ENCODE measurements at places on chromosomes 3 and 15.

GRCh38 chr3:134802428-134803050 is 7.5 kb downstream of the EPHB1 start:
- DNase-seq, result no peak

GRCh38 chr3:184472723-184473428 is 88.7 kb upstream of the EPHB3 start:
- no peak for DNase-seq

DNA sequence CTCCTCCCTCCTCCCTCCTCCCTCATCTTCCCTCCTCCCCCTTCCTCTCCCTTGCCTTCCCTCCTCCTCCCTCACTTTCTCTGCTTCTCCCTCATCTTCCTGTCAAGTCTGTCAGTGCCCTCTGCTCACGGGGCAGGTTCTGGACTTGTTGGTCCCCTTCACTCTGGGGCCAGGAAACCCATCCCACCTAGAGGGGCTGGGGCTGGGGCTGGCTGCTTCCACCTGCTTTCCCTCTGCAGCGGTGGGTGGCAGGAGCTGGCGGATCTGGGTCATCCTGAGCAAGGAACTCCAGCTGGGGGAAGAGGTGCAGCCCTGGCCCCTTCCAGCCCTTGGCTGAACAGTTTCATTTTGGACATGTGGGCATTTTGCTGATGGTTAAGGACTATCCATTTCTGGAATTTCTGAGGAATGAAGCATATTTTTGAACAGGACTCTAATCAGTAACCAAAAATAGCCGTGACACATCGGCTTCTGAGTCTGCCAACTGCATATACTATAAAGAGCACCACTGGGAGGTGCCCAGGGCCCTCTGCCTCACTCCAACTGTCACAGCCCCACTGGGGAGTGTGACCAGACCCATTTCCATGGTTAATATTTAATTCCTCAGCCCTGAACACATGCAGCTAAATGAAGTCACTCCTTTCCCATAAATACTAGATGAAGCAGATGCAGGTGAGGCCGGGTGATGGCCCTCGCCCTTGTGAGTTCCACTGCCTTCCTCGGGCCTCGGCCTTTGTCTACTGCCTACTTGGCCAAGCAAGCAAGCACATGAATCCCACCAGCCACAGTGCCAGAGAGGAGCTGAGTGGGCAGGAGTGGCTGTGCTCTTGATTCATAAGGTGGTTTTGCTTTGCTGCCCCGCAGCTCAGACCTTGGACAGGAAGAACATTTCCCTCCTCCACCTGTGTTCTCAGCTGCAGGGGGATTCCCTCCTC is 39.8 kb downstream of the CHDH start:
- peak; percentile 88 for DNase-seq

DNA sequence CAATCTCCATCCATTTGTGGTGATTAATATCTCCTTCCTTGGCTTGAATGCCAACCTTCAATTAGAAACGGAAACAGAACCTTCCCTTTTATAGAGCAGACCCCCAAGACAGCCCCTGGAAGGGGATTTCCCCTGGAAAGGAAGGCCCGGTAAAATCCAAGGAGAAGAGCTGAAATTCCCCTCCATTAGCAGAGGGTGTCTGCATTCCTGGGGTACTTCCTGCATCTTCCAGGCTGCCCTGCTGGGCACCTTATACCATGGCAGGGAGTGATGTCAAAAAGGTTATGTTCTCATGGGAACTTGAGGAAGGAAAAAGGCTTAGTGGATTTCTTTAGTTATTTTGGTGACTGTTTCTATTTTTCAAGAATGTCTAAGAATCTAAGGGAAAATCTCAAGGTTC is 116.7 kb upstream of the NEO1 start:
- DNase-seq, result no peak

DNA sequence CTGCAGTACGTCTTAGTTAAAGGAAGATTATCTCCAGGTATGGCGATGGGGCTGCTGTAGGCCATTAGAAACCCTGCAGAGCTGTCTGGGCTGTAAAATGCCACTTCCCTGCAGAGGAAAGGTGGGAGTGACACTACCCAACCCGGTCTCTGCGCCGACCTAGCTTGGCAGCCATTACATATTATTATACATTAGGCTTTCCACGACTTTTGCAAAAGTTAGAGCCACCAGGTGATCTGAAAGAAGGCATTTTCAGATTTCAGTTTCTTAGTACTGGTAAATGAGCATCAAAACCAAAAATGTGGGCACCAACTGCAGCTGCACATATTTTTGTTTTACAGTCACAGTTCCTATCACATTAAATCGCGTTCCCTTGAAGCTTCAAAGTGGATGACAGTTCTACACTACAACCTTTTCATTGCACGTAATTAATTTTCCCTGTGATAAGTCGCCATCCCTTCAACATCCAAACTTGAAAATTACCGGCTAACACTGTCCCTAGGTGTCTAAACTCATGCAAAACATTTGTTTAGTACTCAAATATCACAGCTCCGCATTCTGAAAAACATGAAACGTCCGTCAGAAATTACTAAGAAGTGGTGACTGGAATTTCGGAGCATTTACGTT is 81.4 kb upstream of the CHD2 start:
- no peak for DNase-seq

DNA sequence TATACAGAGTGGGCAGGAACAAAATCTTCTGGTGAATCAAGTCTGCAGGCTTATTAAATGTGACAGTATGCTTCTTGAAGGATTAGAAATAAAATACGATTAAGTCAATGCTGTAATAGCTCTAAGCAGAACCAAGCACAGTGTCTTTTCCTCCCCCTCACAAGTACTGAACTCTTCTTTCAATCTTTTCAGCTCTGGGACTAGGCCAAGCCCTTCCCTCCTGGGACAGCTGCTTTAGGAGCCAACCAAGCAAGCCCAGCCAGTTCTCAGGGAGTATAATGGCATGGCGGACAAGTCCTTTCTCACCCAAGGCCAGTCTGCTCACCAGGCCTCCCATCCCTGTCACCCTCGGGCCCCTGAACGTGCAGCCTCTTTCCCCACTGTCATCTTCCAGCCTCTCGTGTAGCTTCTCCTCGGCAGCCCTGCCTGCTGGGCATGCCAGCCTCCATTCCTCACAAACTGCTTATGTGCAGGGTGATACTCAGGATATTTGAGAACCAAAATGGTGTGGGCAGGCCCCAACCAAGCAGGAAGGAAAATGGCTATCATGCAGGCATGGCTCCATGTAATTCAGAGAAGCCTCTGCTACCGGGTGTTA is 8.4 kb upstream of the PPP1R2 start:
- DNase-seq, result no peak

- no peak for DNase-seq
Observed at GRCh38 chr3:22582266-22582665, 620.9 kb upstream of the UBE2E2 start.

GRCh38 chr3:133663569-133664313 is 2.0 kb upstream of the TOPBP1 start:
- peak; percentile 58 for DNase-seq

- DNase-seq, result no peak
Observed at GRCh38 chr15:70051948-70052633, 45.6 kb downstream of the TLE3 start.

DNA sequence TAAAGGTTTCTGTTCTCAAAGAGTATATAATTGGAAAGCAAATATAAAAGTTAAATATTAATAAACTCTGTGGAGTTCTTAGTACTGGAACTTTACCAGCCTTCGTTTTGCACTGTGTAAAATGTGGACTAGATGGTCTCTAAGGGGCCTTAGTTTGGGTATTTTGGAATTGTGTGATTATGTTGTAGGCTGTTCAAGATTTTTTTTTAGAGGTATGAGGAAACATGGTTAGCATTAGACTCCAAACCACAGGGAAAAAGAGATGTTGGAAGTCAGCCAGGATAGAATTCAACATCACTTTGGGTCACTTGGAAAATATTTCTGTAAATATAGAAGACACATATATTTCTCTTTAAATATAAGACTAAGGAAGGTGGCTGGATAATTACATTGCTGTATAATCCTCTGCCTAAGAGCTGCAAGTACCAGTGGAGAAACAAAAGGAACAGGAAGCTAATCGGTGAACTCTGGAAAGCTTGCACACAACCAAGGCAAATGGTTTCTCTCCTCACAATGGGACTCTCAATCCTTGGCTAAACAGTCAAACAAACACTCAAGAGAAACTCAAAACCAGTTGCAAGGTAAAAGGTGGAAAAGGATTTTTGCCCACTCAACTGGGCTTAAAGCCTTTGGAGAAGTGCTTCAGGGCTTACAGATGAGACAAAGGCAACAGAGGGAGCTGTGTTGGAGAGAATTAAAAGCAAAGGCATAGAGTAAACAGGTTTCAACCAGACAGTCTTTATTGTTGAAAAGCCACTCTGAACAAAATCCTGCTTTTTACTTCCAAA is 141.7 kb downstream of the NR1D2 start:
- DNase-seq, result peak; percentile 18

DNA sequence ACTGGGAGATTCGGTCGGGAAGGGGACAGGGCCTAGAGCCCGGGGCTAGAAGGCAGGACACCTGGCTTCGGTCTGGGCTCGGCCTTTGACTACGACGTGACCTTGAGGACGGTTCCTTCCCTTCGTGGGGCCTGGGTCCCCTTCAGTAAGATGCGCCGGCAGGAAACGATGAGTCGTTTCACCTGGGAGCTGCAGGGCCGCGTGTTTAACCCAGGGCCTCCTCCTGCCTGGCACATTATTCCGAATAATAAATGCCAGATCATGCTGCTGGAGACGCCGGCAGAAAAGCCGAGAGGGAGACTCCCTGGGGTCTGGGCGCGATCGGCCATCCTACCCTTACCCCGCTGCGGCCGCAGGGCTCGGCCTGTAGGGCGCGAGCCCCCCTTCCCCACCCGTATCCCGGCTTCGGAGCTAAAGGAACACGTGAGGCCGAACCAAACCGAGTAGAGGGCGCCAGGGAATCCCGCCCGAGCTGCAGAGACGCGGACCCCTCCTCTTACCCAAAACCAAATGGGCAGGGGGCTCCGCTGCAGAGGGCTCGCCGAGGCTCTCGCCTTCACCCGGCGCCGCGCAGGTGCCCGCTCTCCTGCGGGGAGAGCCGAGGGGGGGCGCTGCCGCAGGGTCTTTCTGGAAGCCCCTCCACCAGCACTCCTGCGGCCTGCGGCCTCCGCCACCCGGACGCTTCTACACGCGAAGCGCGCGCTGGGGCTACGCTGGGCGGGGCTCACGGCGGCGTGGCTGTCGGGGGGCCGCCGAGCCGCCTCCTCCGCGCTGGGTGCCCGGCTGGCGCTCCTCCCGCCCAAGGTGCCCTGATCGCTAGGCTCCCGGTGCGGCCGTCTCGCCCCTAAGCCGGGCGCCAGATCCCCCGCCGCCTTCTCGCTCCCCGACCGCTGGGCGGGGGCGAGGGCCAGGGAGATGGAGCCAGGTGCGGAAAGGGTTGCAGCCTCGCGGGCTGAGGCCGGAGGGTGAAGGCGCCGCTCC is at the start of gene BDH1:
Gene BDH1 (minus strand): TSS at position 688 of the 981 bp plus-strand sequence. CDS start 9,525 bp downstream, outside the sequence.
- peak; percentile 31 for DNase-seq

GRCh38 chr3:132432639-132433038 is 15.3 kb downstream of the DNAJC13 start:
- peak; percentile 45 for DNase-seq

- peak; percentile 15 for DNase-seq
Observed at GRCh38 chr15:63772520-63772919, 61.2 kb downstream of the HERC1 start.

Data from AG20443 (cell line).